RCC 7860 (cell line): ENCODE measurements at places on chromosomes 4 and X.

DNA sequence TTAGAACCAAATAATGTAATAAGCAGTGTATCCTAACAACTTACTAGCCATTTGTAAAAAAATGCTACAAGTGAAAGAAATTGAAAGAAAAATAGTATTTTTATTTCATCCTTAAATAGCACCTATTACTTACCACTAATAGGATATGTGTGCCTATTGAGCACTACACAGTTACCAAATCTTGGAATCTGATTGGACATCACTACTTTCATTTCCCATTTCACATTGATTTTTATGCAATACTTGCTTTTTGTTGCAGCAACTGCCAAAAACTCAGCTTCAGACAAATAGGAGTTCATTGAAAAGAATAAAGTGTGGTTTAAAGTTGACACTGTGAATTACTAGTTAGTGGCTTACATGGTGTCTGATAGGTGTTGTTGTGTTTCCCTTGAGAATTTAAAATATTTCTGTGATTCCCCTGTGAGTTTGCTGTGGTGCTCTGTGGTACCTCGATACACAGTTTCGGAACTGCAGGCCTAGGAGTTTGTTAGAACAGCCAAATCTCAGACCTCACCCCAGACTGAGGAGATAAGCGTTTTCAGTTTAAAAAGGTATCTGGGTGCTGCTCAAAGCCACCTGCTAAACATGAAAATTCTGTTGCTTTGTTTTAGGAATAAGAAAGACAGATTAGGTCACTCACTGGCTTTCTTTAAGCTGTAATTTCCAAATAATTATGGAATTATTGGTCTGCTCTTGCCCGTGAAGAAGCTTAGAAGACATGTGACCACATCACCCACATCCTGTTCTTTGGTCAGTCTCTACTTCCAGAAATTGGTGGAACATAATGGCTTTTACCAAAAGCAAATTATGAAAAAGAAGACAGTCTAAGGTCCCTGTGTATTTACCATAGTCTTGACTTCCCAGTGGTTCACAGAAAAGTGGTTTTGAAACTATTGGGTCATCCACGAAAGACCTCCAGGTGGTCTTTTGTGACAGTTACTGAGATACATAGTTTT lies 97.8 kb downstream of the SYTL5 start:
- no peak for DNase-seq

DNA sequence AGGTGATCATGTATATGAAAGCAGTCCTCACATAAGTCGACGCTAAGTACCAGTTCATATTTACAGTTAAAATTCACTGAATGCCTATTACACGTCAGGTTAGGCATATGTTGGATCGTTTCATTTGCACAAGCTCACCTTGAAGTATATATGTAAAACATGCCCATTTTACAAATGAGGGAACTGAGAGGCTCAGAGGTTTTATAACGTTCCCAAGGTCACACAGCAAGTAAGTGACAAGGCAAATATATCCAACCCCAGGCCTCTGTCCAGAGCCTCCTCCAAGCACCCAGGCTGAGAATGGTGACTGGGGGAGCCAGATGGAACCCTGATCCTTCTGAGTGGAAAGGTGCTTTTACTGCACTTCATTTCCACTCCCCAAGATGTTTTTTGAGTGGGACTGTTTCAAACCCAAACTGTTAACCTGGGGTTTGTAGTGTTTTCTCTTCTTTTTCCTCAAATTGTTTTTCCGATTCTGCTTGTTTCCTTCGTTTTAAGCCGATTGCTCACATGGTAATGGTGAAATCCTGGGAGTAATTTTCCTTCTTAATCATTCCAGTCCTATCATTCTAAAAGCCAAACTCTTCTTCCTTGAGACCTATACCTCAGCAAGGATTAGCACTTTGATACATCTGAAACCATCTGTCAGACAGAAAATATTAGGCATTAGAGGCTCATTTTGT lies 791 bp downstream of the SMIM20 start:
- no peak for DNase-seq

DNA sequence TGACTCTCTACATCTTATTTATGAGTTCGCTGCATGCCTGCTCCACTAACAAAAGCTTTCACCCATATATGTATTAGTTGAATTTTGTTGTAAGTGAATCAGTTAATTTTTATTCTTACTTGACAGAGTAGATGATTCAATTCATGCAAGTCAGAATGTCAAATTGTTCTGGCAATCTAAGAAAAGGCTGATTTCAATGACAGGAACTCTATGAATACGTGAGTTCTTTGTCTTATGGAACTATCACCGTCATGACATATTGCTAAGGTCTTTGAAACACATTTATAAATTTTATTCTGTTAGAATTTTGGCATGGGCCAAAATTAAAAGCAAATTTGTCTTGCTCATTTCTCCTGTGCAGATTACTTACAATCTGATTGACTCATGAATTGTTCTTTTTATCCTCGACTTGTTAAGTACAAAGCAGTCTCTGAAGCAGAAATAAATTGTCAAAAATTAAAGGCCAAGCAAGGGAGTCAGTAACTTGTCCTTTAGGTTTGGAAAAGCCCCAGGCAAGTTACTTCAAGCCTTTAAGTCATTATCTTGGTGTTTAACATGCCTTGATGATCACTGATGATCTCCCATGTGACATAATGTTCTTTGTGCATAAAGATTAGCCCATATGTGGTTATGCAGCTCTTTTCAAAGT lies 89.0 kb upstream of the GC start:
- DNase-seq = no peak

- DNase-seq = no peak
Measured at GRCh38 chrX:147735364-147735763, 176.4 kb upstream of the FMR1 start.

DNA sequence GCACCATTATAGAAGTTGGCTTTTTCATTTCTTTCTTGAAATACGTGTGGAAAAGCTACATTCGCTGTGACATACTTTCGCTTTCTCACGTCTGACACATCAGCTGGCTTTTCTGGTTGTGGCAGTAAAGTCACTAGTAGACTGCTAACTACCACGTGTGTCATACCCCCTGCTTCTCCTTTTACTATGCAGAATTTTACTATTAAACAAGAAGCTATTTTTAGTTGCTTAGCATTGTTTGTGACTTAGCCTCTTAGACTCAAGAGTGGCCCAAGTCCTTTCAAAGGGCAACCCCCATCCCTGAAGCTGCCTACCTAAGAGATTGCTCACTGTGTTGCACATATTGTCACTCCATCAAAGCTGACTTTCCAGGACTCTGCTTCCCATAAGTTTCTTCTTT lies 2.1 kb upstream of the IL2 start:
- DNase-seq = peak; percentile 50

- DNase-seq = no peak
Measured at GRCh38 chr4:70761276-70761816, 39.6 kb downstream of the RUFY3 start.

DNA sequence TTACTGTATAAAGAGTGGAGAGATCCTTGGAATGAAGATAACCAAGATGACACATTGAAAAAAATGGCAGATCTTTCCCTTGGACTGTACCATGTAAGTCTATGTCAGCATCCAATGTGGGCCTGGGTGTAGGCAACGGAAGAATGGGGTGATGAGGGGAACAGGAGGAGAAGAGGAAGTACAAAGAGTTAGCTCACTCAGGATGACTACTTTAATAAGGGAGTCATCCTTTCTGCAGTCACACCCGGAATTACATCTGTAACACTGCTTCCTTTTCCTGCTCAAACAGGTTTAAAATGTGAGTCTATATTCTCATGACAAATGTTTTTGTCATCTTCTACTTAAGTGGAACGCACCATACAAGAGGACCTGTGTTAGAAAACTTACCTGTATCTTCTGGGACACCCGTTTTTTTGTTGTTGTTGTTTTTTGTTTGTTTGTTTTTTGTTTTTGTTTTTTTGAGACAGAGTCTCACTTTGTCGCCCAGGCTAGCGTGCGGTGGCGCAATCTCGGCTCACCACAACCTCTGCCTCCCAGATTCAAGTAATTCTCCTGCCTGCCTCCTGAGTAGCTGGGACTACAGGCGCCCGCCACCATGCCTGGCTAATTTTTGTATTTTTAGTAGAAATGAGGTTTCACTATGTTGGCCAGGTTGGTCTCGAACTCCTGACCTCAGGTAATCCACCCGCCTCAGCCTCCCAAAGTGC lies 18.0 kb downstream of the HPSE start:
- DNase-seq = no peak

DNA sequence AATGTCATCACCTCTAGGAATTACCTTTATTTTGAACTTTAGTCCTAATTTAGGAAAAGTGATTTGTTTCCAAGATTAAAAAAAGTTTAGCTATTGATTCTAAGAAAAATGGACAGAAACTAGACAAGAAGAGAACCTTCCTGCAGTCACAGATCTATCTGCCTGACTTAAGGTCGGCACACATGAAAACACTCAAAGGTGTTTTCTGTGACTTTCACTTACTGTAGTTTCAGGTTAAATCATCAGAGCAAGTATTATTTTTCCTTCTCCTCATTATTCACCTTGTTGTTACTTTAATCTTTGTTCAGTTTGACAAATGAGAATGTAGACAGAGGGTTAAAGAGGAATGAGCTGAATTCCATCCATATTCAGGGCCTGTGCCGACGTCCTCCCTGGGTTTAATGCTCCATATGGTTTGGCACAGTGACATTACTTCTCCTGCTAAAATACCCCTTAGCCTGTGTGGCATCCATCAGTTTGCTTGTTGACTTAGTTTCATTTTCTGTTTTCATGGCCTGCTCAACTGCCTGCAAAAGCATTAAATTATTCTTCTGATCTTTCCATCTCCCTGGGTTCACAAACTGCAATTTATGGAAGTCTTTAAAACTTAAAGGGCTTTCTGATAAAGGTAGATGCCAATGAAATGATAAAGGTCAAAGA lies 352.7 kb downstream of the NKX6-1 start:
- DNase-seq = no peak

DNA sequence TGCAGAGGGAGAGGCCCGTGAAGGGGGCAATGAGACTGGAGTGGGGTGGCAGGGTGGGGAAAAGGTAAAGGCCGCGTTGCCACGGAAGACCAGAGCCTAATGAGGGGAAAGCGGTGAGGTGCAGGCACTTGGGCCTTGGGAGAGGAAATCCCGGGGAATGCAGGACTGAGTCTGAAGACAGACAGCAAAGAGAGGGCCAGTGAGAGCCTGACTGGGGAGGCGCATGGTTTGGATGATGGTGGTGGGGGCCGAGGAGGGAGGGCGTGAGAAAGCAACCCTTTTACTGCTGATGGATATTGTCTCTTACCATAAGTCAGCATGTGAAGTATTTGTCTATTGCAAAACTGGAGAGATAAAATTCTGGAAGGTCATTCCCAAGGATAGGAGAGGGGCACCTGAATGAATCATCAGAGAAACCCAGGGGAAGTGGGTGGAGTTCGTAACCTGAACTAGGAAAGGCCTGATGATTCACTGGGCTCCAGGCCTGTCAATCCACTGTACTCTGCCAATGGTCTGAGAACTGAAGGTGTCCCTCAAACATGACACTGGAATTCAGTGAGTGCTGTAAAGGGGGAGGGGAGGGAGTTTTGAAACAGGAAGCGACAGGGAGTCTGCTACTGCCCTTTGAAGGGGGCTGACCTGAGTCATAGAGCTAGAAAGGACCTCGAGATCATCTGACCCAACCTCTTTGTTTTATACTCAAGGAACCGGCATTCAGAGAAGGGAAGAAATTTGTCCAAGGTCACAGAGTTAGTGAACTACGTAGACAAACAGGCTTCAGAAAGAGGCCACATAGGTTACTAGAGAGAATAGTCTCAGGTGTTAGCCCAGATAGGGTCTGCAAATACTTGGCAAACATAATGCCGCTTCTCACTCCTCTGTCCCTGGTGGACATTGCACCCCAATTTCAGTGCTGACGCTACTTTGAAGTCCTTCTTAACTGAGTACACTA lies 52.2 kb downstream of the NALF2 start:
- DNase-seq = no peak
